ENCODE measurements at places on chromosomes 3 and 15.
A peak's percentile ranks its signal among the peaks of the same experiment; 100 is the strongest.

- no peak for DNase-seq
These were observed 240.7 kb upstream of the DNAJC19 start for GRCh38 chr3:181230258-181230657.

GRCh38 chr3:31124373-31124772, 229.9 kb upstream of the GADL1 start:
- peak; percentile 30 for DNase-seq

- no peak for DNase-seq
These were observed 302.7 kb upstream of the ARPP21 start for GRCh38 chr3:35336601-35337000.

DNA sequence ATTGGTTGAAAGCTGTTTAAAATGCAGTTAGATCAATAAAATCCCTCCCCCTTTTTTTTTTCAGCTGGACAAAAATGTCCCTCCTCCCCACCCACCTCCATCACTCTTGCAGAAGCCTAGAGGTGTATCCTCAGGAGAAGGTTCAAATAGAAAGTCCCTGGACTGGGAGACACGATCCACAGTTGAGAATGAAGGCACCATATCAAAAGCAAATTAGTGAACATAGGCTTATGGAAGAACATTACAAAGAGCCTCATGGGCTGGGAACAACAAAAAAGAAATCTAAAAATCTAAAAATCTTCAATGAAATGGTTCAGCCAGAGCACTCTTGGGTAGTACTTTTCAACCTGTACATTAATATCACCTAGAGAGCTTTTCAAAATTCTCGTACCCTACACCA, 46.2 kb downstream of the GHSR start:
- DNase-seq, result no peak

GRCh38 chr3:147431751-147432150, 22.6 kb downstream of the ZIC1 start:
- peak; percentile 42 for DNase-seq

DNA sequence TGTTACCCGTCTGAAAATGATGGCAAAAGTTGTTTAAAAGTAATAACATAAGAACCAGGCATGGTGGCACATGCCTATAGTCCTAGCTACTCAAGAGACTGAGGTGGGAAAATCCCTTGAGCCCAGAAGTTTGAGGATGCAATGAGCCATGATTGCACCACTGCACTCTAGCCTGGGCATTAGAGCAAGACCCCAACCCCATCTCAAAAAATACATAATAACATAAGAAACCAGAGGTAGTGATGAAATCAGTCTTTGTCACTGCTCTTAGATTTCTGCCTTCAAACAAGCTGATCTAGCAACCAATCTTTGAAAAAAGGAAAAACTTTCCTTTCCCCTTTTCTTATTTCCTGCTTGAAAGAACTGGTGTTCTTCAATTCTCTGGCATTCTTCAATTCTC, 71.3 kb downstream of the TMCC1 start:
- no peak for DNase-seq

DNA sequence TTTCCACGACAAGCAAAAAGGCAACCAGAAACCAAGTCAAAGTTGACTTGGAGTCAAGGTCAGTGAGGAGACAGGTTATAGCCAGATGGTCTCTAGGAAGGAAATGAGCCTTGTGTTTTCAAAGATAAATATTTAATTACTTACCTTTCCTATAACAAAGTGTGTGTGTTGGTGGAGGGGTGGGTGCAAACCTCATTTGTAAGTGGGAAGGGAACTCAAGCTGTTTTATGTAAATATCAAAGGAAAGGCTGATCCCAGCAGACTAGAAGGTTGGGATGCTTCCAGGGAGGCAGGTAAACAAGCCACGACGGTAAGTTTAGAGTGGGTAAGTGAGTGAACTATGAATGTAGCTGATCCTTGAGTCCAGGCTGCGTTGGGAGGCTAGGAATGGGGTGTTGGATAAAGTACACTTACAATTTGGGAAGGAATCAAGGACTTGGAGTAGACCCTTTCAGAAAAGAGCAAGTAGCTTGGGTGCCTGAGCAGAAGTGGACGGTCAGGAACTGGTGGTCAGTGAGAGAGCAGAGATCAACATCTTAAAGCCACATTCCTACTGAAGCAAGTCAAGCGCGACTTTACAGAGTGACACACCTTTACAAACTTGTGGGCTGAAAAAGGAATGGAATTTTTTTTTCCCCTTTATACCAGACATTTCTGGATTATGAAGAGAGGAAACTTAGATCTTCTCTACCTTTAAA, 82.0 kb upstream of the TBL1XR1 start:
- no peak for DNase-seq

GRCh38 chr15:82832601-82833361, 23.4 kb downstream of the WHAMM start:
- DNase-seq, result peak; percentile 67

DNA sequence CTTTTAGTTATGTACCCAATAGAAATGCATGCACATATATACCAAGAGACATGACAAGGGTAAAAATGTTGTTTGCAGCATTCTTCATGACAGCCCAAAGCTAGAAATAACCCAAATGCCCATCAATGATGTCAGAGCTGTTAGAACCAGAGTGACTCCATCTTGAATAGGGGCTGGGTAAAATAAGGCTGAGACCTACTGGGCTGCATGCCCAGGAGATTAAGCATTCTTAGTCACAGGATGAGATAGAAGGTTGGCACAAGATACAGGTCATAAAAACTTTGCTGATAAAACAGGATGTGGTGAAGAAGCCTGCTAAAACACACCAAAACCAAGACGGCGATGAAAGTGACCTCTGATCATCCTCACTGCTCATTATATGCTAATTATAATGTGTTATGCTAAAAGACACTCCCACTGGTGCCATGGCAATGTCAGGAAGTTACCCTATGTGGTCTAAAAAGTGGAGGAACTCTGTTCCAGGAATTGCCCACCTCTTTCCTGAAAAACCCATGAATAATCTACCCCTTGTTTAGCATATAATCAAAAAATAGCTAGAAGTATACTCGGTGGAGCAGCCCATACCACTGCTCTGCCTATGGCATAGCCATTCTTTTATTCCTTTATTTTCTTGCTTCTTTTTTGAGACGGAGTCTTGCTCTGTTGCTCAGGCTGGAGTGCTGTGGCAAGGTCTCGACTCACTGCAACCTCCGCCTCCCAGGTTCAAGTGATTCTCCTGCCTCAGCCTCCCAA, 32.9 kb downstream of the ZBTB11 start:
- peak; percentile 29 for DNase-seq

DNA sequence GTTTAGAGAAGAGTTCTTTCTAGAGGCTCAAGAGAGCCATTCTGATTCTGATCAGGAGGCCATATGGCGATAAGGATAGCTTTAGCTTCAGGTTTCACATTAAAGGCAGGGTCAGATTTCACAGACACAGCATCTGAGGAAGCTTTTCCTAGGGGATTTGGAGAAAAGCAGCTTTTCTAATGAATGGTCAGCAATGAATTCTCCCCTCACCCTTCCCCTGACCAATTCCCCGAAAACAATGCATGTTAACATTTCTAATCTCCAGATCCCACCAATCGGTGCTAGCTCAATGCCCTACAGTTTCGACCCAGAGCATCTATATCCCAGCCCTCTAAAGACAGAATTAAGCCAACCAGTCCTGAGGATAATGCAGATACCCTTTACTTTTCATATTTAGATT, 9.8 kb downstream of the AGBL1 start:
- no peak for DNase-seq

- DNase-seq, result no peak
These were observed 3.7 kb upstream of the GFM1 start for GRCh38 chr3:158640646-158641045.

DNA sequence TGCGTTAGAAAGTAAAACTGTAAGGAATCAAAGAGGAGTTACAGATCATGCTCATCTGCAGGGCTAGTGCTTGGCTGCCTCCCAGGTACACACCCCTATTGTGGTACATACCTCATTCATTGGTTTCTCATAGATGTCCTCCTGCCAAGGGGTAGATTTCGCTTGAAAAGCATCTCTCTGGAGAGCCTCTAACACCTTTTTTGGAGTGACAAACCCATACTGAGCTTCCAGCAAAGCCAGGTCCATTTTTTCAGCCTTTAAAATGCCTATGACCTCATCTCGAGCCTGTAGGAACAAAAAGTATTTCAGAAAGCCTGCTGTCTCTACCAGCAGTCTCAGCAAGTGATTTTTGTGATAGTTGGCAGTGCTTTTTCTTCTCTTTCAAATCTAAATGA, 112.1 kb downstream of the CMSS1 start:
- no peak for DNase-seq

DNA sequence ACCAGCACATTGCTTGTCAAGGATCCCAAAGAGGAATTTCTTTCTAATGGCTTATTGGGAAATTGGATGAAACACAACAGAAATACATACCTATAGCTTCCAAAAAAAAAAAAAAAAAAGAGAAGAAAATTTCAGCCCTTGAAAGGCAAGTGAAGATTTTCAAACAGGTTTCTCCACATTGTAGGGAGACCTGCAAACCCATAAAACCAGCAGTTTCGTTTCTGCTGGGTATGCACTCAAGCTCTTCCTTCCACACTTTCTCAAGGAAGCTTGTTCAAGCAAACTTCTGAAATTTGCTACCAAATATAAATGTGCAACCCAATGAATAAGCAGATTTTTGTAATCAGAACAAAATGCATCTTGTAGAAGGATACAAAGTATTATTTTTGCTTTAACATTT, 15.9 kb upstream of the SH3BP5 start:
- DNase-seq, result no peak

GRCh38 chr3:107524326-107524840, 1.6 kb downstream of the BBX start:
- no peak for DNase-seq

- no peak for DNase-seq
These were observed 50.5 kb downstream of the ANP32A start for GRCh38 chr15:68770216-68770615.

DNA sequence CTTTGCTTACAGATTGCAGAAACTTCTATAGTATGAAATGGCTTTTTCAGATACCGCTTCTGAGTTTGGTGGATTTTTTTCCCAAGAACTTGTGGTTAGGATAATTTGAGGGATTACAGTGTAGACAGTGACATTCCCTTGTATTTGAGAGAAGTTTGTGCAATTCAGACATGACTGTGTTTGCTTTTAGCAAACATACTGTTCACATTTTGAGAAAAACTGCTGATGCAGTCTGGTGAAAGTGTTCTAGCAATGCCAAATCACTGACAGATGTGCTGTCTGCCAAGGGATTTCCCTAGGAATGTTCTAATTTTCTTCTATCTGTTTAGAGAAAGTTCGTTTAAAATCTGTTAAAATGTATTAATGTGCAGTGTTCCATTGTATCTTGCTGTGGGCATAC, 652.6 kb downstream of the FHIT start:
- DNase-seq, result peak; percentile 61

GRCh38 chr3:183447206-183448001, 19.0 kb upstream of the MCF2L2 start:
- DNase-seq, result peak; percentile 52

DNA sequence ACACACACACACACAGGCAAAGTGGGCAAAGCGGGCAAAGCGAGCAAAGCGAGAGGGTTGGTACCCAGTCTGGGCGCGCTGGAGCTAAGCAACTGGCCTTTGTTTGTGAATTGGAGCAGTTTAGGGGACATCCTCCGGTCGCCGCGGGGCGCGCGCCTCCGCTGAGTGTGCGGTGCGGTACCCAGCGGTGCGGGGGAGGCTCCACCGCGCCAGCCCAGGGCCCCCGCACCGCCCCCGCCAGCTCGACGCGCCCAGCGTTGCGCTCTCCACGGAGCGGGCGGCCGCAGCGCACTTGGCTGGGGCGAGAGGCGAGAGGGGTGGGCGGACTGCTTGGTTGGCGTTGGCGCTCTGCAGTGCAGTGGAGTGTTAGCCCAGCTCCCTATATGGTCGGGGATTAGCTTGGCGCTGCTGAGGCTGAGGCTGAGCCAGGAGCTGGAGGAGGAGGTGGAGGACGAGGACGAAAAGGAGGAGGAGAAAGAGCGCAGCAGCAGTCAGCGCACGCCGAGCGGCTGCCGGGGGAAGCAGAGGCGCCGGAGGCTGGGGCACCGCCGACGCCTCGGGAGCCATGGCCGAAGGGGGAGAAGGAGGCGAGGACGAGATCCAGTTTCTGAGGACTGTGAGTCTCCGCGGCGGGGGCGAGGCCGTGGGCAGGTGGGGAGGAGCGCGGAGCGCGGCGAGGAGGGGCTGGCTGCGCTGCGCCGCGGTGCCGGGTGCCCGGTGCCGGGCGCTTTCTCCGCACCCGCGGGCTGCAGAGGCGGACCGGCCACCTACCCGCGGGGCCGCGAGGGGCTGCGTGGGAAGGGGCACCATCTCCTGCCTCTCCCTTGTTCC, at the start of gene RYR3:
TSS of gene RYR3 (plus strand) at position 487 of the 831 bp plus-strand sequence. CDS start at position 566, 79 bp downstream.
- no peak for DNase-seq

DNA sequence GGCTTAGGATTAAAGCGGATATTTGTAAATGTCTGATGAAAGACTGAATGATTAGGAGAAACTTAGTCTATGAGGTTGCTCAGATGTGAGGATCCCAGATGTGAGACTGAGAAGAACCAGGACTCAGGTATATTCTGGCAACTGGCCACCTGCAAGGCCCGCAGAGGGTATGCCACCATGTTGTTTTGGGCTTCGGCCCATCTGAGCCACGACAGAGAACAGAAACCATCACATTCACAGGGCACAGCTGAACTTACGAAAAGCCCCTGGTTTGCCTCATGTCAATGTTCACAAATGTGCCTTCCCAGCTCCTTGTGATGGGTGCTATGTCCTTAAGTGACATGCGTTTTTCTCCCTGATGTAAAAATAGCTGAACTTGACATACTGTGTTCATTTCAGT, 412.5 kb upstream of the RORA start:
- no peak for DNase-seq
